WERI-Rb-1 (cell line): ENCODE measurements at places on chromosomes 1 and 21.

DNA sequence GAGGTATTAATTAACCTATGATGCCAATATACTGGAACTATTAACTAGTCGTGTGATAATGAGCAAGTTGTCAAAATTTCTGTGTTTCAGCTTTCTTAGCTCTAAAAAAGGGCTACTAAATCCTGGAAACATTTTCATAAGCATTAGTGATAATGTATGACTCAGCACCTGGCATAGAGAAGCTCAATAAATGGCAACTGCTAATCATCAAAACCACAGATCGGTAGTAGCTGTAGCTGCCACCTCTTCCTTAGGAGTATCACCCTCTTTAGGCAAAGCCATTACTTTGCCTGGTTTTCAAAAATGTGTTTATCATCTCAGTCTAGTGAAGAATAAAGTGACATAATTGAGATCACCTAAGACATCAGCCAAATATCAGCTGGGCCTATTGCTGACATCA is 75.5 kb downstream of the TPR start:
- DNase-seq: no peak

GRCh38 chr21:27513016-27513415 is 546.1 kb upstream of the ADAMTS5 start:
- DNase-seq: no peak

DNA sequence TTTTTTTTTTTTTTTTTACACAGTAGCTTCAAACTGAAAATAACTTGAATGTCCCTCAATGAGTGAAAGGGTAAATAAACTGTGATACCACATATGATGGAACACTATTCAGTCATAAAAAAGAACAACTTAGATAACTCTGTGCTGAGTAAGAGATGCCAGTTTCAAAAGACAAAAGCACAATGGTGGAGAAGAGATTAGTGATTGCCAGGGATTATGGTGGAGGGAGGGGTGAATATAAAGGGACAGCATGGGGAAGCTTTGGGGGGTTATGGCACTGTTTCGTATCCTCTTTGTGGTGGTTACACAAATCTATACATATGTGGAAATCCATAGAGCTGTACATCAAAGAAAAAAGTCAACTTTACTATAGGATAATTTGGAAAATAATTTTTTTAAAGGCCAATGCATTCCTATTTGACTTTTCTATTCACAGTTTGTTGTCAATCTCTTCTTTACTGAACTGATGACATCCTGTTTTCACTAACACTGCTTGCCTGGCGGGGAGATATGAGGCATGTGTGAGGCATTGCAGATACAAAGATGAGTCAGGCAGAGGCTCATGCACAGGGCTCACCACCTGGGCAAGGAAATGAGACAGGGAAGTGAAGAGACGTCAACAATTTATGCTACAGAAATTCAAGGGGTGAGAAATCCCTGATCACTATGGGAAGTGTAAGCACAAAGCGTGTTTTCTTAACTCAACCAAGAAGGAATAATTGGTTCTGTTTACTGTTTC is 302.7 kb downstream of the DUSP10 start:
- DNase-seq: no peak

DNA sequence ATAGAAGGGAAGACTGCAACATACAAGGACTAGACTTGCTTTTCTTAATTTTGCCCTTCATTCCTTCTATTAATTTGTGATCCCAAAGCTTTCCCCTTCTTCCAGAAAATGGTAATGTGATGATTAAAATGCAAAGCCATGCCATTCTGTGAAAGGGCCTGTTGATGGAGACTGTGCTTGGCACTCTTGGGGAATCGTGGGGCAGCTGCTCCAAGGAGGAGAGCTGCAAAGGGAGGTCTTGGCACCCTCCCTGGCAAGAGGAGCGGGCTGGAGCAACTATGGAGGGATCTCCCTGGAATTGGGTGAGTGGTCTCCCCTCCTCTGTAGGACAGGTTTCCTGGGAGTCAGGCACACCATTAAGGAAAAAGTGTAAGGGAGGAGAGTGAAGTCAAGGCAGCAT is 16.6 kb downstream of the CACNA1S start:
- DNase-seq: no peak

DNA sequence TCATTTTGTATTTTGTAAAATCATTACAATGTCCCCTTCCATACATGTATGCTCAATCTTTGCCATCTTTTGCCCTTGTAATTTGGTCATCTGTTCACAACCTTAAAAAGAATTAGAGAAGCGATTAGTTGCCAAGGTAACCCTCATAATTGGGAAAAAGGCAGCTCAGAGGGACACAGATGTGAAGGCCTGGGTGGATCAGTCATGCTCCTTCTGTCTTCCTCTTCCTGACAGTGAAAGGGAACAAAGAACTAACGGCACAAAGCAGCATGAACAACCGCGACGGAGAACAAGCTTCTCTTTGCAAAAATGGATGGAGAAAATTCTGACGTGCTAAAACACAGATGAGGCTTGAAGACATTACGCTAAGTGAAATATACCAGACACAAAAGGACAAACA is 78.7 kb upstream of the COG2 start:
- no peak for DNase-seq

DNA sequence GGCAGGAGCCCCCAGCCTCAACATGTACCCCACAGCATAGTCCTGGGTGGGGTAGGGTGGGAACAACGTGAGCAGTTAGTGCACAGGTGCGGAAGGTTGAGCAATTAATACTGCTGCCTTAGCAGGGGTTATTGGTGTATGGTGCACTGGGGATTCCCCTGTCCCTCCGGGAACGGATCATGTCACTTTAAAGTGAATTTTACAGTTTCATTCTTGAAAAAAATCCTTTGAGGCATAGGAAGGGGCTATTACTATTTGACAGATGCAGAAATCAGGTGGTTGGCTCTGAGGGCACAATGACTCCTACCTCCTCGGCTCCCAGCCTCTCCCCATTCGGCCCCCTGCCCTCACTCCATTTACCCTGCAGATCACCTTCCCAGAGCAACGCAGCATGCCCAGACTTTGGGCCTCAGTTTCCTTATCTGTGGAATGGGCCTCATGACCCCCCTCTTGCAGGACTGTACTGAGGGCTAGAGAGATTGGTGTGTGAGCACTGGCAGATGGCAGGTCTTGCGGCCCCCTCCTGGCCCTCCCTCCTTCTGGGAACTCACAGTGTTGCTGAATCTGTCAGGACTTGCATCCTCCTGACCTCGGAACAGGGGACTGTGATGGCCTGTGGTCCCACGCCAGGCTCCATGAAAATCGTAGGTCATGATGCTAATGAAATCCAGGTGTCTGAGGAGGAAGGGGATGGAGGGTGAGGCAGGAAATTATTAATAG is 5.1 kb upstream of the MYBPH start:
- DNase-seq: peak; percentile 93

DNA sequence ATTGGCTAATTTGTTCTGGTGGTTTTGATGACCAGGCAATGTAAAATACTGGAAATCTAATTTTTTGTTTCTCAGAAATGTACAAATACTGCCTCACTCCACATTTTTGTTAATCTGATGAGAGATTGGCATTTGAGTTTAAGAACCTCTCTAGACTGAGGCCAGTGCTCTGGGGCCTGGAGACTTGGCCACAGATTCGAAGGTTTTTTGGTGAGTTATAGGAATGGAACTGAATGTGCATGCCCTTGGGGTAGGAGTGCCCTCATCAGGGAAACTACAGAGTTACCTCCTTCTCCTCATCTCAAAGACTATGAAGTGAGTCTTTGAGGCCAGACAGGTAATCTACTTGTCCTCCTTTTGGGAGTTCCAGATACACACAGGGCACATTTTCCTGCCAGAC is 347.9 kb downstream of the LTN1 start:
- no peak for DNase-seq

DNA sequence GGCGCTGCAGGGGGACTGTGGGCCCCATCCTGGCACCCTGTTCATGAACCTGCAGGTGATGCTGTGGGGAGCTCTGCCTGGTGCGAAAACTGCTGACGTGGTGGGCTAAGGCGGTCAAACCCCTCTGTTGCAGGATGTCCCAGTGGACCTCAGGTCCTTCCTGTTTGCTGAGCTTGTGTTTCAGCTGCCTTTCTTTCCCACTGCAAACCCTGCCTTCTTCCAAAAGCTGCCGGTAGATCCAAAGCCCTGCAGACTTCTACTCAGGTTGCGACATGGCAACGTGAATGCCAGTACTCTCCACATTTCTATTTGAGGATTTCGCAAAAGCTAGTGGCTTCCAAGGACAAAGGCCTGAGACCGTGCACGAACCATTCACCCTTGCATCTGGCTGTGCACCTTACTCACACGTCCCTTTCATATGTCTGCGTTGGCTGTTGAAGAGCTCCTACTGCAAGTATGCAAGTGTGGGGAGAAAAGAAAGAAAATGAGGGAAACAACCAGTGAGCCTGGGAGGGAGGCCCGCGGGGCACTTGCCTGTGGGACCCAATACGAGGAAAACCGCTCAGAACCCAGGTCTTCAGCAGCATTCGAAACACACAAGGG is 6.2 kb upstream of the RRP1 start:
- DNase-seq: no peak

DNA sequence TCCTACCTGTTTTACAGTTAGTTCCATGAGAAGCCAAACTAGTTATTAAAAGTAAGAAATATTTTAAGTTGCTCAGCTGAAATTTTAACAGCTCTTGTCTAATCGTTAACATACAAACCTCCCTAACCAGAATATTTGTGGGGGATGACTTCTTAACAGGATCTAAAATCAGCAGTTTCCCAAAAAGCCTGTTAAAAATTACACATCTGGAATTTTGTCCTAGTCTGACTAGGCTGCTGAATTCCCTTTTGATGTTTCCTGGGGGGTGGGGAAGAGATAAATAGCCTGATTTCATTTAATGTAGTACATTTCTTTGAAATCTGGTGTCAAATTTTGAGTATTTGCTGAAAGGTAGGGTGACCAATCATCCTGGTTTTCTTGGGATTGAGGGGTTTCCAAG is 78.8 kb upstream of the ARHGAP29 start:
- no peak for DNase-seq

- no peak for DNase-seq
Observed at GRCh38 chr1:67560580-67561255, 124.3 kb upstream of the GADD45A start.

DNA sequence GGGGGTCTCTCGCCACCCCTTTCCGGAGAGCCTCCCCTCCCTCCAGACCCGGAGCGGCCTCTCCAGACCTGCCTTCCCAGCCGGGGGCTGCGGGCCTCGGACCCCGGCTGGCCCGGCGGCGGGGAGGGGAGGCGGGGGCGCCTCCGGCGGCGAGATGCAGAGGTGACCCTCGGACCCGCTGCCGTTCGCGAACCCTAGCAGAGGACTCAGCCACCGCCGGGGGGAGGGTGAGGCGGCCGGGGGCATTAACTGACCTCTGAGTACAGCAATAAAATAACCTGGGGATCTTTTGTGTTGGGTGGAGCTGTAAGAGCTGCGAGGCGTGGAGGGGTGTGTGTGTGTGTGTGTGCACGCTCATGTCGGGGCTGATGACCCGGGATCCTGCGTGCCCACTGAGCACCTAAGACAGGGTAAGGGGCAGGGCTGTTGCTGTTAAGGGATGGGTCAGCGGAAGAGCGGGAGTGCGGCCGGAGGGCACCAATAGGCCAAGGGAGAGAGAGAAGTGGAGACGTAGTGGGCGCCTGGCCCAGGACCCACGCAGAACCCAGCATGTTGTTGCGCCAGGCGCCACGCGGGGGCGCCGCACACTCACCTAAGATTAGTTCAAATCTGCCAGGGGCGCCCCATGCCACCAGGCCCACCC is 6.3 kb downstream of the HAPLN2 start:
- peak; percentile 83 for DNase-seq

- no peak for DNase-seq
Observed at GRCh38 chr1:22295856-22296255, 153.0 kb upstream of the WNT4 start.
